ENCODE measurements at places on chromosomes 3 and 15. TPM values are rescaled to one million over a fixed set of nuclear protein-coding genes. Genes with fewer than 3 reads are reported as not detected.

The SEC11A gene
- total RNA-seq: 164 TPM

The PPP1R14D gene
- total RNA-seq: 0.64 TPM

The CHL1 gene
- total RNA-seq: not detected

The P3H2 gene
- total RNA-seq: 82.2 TPM

The CDC25A gene
- total RNA-seq: 12.8 TPM

The WNT5A gene
- total RNA-seq: 0.54 TPM

GRCh38 chr3:157572559-157573270, 69.5 kb upstream of the VEPH1 start:
- no peaks in the 10 kb centered on the region for H3K36me3 ChIP-seq
- peak; percentile 32 for DNase-seq
- no peak overlapping the region for H3K27ac ChIP-seq
- H3K27me3 ChIP-seq: no peaks in the 10 kb centered on the region
- H3K4me1 ChIP-seq: no peaks in the 10 kb centered on the region

DNA sequence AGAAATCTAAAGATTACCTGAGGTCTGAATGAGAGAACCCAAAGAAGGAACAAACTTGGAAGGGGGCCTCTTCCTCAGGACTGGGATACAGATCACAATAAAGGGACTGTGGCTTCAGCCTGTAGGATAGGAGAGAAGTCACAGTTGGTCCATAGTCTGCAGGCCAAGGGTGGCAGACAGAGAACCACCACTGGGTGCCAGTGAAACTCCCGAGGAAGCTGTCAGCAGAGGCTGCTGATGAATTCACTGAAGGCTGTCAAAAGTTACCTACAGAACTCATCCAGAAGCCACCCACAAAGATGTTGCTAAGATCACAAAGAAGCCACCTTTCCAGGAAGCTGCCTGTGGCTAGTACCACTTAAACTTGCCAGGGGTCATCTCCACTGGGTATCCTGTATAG, 78.5 kb downstream of the TMCO5A start:
- no peaks in the 10 kb centered on the region for H3K4me1 ChIP-seq
- no peak overlapping the region for H3K4me3 ChIP-seq
- no peak for DNase-seq

GRCh38 chr3:182671942-182672341, 121.4 kb upstream of the ATP11B start:
- no peak overlapping the region for H3K27ac ChIP-seq
- DNase-seq: no peak
- H3K4me3 ChIP-seq: no peak overlapping the region
- H3K4me1 ChIP-seq: no peaks in the 10 kb centered on the region

GRCh38 chr3:161250116-161250515, 29.0 kb downstream of the NMD3 start:
- H3K4me3 ChIP-seq: no peak overlapping the region
- H3K27me3 ChIP-seq: no peaks in the 10 kb centered on the region
- no peaks in the 10 kb centered on the region for H3K4me1 ChIP-seq
- H3K27ac ChIP-seq: no peak overlapping the region
- no peak for DNase-seq

- no peak for DNase-seq
- no peaks in the 10 kb centered on the region for H3K36me3 ChIP-seq
- no peaks in the 10 kb centered on the region for H3K4me1 ChIP-seq
These were observed 261.6 kb downstream of the CHL1 start for GRCh38 chr3:458124-458523.

DNA sequence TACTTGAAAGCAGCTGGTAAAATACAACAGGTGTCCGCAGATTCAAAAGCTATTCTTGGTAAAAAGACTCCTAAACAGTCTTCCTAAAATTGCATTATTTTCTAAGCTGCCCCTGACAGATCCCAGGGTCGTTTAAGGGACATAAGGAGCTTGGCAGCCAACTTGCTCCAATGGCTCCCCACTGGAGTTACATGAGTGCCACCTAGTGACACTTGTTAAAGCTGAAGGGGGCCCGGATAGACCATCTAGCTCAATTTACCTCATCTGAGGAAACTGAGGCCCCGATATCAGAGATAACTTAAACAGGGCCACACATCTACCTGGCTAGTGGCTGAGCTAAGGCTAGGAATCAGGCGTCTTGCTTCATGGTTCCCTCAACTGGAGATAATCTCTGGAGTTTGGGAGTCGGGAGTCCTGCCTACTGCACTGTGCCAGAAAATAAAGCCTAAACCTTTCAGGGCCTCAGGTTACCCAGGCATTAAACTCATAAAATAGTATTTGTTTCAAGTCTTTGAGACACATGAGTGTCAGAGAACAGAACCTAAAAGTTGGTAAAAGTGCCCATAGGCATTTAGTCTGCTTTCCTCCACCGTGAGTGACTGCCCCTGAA, 6.5 kb upstream of the TBC1D23 start:
- no peaks in the 10 kb centered on the region for H3K4me1 ChIP-seq
- H3K27me3 ChIP-seq: no peaks in the 10 kb centered on the region
- H3K36me3 ChIP-seq: no peaks in the 10 kb centered on the region
- DNase-seq: peak; percentile 47
- no peak overlapping the region for H3K4me3 ChIP-seq

DNA sequence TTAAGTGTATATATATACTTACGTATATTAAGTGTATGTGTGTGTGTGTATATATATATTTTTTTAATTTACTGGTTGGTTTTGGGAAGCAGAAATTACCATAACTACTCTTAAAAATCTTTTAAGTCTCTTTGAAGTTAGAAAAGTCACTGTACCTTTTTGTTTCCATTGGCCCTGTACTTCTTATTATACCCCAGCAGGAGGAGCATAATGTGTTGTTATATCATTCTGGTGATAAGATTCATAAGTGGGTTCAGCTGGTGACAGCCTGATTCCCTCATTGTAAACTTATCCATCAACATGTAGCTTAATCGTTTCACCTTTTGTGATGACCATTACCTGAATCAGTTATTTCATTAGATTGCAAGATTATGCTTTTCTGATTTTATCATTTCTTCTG, 30.8 kb downstream of the MLH1 start:
- H3K27ac ChIP-seq: no peak overlapping the region
- no peak for DNase-seq
- no peaks in the 10 kb centered on the region for H3K27me3 ChIP-seq
- H3K4me3 ChIP-seq: no peak overlapping the region
- H3K4me1 ChIP-seq: no peaks in the 10 kb centered on the region

DNA sequence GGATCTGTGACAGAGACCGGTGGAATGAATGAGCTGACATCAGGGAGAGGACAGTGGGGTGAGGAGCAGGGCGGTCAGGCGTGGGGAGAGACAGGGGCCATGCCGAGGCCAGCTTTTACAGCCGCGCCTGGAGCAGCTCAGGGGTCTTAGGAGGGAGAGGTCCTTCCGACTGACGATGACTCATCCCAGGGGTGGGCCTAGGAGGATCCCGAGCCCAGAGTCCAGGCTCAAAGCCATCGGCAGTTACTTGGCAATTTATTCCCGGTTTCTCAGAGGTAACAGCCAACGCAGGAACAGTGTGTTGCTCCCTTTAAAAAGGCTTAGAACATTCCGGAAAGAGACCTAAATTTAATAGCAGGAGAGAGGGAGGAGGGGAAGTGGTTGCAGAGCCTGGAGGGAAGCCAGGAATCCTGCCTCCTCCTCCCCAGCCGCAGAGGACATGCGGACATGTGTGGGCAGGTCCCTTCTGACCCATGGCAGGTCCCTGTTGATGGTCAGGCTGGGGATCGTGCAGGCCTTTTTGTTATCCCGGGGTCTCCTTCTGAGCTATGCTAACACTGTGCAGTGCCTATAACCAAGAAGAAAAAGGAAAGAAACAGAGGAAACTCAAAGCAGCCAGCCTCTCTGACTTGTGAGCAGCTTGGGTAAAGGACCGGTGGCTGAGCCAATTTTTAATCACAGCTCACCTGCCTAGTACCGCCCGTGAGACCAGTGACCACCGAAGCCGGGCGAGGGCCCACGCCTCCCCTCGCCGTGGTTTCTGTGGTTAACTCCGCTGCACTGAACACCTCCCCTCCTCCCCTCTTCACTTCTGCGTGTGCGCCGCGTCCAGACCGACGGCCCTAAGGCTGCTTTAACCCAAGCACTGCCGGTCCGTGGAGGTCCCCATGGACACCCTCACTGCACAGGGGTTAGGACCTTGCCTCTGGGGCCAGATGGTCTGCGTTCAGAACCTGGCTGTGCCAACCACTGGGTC, 392.4 kb upstream of the PROK2 start:
- no peaks in the 10 kb centered on the region for H3K27me3 ChIP-seq
- no peak overlapping the region for H3K4me3 ChIP-seq
- H3K4me1 ChIP-seq: no peaks in the 10 kb centered on the region
- H3K27ac ChIP-seq: no peak overlapping the region
- DNase-seq: no peak

GRCh38 chr15:86620641-86621349, 541.1 kb downstream of the AGBL1 start:
- H3K27me3 ChIP-seq: no peaks in the 10 kb centered on the region
- peaks cover 3% of the 10 kb centered on the region for H3K4me1 ChIP-seq
- no peak for DNase-seq
- no peaks in the 10 kb centered on the region for H3K36me3 ChIP-seq
- no peak overlapping the region for H3K4me3 ChIP-seq

DNA sequence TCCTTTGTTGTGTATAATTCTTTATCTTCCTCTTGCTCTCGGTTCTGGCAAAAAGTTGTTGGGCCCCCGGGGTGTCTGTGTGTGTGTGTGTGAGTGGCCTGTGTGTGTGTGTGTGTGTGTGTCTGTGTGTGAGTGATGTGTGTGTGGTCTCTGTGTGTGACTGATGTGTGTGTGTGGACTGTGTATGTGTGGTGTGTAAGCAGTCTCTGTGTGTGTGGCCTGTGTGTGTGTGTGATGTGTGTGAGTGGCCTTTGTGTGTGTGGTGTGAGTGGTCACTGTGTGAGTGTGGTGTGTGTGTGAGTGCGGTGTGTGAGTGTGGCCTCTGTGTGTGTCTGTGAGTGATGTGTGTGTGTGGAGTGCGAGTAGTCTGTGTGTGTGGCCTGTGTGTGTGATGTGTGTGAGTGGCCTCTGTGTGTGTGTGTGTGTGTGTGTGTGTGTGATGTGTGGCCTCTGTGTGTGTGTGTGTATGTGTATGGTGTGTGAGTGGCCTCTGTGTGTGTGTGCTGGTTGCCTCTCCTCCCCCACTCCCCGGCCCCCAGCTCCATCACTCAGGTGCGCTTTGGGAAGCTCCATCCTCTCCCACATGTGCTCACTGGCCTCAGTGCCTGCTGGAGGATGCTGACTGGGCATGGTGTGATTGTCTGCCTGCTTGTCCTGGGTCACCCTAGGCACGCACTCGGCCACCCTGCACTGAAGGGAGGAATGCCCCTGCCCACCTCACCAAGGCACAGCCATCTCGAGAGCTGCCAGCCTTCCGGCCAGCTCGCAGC, 8.8 kb downstream of the LINGO1 start:
- no peak overlapping the region for H3K4me3 ChIP-seq
- no peaks in the 10 kb centered on the region for H3K36me3 ChIP-seq
- H3K27ac ChIP-seq: no peak overlapping the region
- no peak for DNase-seq
- peaks cover 25% of the 10 kb centered on the region for H3K4me1 ChIP-seq

GRCh38 chr3:152087153-152087552, 181.6 kb upstream of the MBNL1 start:
- no peaks in the 10 kb centered on the region for H3K27me3 ChIP-seq
- H3K27ac ChIP-seq: no peak overlapping the region

- H3K4me1 ChIP-seq: peaks cover 7% of the 10 kb centered on the region
- H3K27ac ChIP-seq: no peak overlapping the region
- H3K4me3 ChIP-seq: no peak overlapping the region
- no peaks in the 10 kb centered on the region for H3K27me3 ChIP-seq
- H3K36me3 ChIP-seq: no peaks in the 10 kb centered on the region
- no peak for DNase-seq
These were observed 13.2 kb downstream of the ARHGEF3 start for GRCh38 chr3:56788521-56788920.

GRCh38 chr3:113521981-113522380, 7.0 kb upstream of the SPICE1 start:
- no peak for DNase-seq
- no peaks in the 10 kb centered on the region for H3K36me3 ChIP-seq
- H3K4me1 ChIP-seq: no peaks in the 10 kb centered on the region
- H3K27ac ChIP-seq: no peak overlapping the region

Measured in Panc1 (cell line).